CD4-positive, alpha-beta T cell treated with Interleukin-4 for 1 hour (primary cell): ENCODE measurements at places on chromosomes 2 and 18.

DNA sequence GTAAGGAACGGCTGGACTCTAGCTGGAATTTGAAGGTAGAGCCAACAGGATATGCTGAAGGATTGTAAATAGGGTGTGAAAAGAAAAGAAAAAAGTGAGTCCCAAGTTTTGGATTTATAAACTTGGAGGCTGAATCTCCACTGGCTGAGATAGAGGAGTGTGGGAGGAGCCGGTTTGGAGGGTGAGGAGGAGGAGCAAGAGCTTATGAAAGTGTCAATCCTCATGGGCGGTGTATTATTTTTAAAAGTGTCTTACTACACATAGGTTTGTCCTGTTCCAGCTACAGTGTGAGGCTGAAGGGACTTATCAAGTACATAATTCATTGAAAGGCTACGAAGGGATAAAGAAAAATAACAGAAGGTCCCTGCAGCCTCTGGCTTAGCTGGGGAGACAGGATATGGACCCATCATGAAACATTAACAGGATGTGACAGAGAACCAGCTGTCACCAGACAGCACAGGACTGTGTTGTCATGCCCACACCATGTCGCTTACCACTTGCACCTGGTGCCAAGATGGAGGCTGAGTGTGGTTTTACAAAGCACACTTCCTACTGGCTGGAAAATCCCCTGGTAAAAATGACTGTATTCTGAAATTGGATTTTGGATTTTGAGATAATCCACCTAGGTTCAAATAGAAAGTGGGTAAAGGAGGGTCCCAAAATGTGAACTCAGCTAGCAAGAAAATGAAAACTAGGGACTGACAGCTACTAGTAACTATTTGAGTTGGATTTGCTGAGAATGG is 2.5 kb upstream of the MREG start:
- DNase-seq = peak; percentile 65

DNA sequence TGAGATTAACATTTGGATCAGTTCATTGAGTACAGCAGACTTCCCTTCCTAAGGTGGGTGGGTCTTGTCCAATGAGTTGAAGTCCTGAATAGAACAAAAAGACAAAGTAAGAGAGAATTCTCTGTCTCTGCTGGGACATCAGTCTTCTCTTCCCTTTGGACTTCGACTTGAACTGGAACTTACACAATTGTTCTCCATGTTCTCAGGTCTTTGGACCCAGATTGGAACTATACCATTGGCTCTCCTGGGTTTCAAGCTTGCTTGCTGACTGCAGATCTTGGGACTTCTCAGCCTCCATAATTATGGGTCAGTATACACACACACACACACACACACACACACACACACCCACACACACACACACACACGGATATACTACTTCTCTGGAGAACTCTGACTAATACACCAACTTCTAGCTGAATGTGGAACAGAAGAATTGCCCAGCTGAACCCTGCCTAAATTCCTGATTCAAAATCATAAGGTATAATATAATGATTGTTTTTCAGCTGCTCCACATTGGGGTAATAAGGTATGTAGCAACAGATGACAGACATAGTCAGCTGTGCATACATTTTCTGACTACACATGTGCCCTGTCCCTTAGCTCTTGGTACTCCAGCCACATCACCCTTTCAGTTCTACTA is 214.0 kb downstream of the TGIF1 start:
- no peak for DNase-seq

GRCh38 chr2:119574864-119575263 is 30.6 kb downstream of the CFAP221 start:
- no peak for DNase-seq

DNA sequence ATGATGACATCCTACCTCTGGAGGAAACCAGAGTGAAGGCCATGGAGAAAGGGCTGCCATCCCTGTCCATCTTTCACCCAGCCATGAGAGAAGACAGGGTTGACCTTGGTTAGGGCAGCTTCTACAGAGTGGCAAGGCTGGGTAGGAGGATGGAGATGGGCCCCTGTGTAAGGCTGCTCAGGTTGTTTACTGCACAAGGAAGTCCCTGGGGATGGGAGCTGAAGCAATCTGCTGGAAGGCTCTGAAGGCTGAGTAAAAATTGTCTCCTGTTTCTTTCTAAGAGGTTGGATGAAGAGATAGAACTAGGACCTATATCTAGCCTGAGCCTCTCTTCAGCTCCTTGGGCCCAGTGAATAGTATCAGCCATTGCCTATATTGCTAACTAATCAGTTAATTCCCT is 14.4 kb downstream of the ELMOD3 start:
- no peak for DNase-seq

GRCh38 chr2:174180165-174180724 is 68.1 kb downstream of the OLA1 start:
- no peak for DNase-seq

DNA sequence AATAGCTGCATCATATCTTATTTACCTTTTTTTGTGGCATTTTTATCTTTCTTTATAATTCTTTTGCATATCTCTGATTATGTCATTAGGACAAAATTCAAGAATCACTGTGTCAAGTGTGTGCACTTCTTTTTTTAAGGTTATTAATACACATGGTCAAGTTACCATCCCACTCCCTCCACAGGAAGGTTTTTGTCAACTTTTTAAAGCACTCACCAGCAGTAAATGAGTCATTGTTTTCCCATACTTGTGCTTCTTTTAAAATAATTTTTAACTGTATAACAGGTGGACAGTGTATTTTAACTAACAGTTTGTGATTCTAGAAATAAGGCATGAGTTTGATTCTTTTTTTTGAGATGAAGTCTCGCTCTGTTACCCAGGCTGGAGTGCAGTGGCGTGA is 45.7 kb upstream of the FAM171B start:
- DNase-seq = no peak

DNA sequence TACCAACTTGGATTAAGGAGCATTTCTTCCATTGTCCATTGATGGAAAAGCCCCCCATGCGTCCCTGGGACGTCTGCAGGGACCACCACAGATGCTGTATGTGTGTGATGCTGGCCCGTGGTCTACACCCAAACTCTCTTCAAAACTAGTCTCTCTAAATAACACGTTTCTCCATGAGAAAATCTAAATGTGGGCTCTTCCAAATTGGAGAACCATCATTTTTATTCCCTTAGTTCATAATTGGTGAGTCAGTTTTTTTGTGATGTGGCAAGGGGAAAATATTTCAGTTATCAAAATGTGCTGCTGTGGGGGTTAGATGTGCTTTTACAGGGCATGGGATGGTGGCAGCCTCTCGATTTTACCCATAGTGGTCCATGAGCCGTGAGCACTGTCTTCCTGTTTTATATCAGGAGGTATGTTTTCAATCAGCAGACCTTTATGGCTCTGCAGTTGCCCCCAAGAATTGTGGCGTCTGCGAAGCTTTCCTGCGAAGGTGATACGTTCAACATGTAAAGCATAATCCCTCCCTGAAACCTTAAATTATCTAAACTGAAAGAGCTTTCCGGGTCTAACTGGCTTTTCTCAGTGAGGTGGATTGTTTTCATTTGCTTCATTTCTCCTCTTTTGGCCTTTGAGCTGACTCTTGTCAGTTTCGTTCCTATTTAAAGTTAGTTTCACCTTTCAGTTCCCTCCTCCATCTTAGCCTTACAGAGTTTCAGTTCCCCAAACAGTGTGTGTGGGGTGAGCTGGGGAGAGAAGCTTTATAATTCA is 78.4 kb downstream of the SETBP1 start:
- DNase-seq = peak; percentile 57

GRCh38 chr2:177619461-177619860 is 226.9 kb downstream of the AGPS start:
- no peak for DNase-seq

DNA sequence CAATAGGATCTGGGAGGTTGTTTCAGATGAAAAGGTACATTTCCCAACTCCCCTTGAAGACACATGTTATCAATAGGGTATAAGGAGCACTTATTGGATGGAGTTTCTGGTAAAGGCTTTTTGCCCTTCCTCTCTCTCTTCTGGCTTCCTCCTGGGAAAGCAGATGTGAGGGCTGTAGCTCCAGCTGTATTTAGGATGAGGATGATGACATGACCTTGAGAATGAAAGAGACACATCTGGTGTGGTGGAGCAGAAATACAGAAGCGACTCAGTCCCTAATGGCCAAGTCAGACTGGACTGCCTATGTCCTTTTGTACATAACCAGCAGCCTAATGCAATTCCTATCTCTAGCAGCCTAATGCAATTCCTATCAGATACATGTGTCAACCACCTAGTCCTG is 100.9 kb upstream of the NXPH2 start:
- no peak for DNase-seq

DNA sequence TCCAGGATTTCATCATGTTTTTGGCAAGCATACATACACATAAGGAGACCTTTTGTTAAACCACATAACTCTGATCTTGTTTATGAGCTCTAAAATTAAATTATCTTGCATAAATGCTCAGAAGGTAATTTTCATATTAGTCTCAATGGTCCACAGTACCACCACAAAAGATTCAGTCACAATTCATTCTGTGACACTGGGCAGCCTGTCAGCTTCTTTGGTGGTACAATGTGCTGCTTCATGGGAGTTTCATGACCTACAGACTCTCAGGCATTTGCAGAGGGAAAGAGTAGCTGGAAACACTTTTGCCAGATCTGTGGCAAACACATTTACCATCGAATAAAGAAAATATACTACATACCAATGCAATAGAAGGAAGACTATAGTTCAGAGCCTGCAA is 51.3 kb upstream of the ZNF397 start:
- no peak for DNase-seq

DNA sequence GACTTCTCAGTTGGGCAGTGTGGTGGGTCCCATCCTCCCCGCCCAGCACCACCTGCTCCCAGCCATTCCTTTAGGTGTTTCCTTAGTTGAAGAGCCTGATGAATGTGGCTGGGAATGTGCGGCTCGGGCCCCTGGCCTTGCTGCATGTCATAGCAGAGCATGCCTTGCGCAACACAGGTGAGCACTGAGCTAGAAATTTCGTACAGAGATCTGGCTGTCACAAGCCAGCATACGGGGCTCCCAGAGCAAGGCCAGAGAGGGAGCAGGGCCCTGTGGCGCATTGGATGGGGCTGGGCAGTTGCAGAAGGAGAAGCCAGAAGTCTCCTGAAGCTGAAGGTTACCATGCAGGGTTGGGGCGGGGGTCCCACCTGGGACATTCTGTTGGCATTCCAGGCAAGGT is 129.7 kb downstream of the WDSUB1 start:
- no peak for DNase-seq

DNA sequence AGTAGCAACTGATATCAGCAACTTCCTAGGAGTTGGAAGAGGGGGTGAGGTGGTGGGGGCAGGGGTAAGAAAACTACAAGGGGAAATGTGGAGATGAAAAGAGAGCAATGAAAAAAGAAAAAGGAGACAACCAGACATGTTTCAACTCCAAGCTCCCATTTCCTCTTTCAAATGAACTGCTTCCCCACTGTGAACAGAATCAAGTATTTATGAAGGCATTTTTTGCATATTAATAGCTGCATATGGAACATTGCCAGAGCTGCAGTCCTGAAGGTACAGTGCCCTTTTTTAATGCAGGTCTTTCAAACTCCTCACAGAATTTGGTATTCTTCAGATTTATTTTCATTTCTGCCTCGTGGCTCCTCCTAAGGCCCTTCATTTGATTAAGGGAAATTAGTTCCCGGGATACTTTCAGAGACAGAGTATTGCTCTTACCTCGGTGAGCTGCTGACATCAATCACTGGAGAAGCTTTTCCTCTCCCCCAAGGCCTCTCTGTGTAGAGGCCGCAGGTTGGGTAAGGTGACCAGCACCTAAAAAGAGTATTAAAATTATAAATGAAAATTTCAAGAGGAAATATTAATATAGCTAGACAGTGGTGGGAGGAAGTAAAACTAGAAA is 68.4 kb downstream of the KIAA2012 start:
- DNase-seq = no peak

DNA sequence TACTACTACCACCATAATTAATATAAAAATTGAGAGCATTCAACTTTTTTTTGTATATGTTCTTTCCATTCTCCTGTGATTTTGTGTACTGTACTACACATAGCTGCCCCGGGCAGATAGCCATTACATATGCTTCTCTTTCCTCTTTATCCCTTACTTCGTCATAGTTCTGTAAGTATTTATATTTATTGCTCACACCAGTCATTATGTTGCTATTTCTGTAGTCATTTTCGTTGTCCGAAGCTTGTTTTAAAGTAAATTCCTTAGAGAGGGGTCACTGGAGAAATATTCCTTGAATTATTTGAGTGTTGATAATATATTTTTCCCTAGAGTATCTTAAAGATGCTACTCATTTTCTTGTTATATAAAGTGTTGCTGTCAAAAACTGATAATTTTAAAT is 144.0 kb downstream of the CLIP4 start:
- no peak for DNase-seq

DNA sequence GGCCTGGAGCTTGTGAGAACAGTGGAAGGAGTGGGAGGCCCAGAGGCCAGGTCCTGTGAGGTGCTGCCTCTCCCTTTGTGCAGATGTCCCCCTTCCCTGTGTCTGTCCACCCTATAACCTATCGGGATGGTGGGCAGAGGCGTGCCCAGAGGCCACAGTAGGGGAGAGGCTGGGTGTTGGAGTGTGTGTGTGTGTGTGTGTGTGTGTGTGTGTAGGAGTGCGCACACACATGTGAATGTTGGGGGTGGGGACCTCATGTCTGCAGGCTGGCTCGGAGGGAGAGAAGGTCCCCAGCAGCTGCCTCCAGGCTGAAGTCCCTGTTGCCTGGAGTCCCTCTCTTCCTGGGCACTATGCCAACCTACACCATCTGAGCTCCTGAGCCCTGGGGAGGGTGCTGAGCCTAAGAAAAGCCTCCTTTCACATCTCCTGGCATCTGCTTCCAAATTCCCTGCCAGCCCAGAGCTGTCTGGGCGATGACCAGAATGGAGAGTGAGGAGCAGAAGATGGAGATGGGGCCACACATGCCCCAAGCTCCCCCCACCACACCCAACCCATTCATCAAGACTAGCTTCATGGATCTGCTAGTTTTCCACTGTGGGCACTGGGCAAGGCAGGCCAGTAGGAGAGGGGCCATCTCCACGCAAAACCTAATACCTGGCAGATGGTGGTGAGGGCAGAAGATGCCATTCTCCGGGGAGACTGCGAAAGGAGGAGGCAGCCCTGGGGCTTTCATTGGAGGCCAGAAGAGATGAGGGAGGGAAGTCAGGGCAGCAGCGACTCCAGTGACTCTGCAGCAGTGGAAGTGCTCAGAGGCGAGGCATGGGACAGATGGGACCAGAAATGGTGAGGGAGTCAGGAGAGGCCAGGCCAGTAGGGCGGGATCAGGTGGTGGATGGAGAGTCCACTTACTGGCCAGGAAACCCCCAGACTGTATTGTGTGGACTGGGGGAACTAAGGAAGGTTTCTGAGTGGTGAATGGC is 20.3 kb downstream of the KCNK3 start:
- no peak for DNase-seq

DNA sequence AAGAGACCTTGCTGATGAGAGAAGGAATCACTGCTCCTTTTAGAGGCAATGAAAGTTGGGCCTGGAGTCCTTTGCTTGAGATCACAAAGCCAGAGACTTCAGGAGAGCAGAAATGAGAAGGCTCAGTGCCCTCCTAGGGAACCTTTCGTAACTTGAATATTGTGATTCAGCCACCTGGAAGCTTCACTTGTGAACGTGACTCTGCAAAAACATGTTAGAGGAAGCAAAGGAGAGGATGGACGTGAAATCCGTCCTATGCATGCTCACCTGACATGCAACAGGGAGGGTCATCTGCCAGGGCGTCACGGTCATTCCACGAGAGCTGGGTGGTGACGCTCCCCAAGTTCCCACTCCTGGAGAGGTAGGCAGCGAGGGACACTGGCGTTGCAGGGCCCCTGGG is 243.6 kb downstream of the AGAP1 start:
- no peak for DNase-seq

- no peak for DNase-seq
Measured at GRCh38 chr18:56443166-56443907, 195.1 kb downstream of the TXNL1 start.
